ENCODE measurements at places on chromosomes 3 and 15. TPM values are rescaled to one million over a fixed set of nuclear protein-coding genes. Genes with fewer than 3 reads are reported as not detected.

GRCh38 chr3:45273681-45274515 lies 47.8 kb upstream of the TMEM158 start:
- H3K36me3 ChIP-seq, result no peaks in the 10 kb centered on the region
- H3K4me3 ChIP-seq, result no peak overlapping the region
- DNase-seq, result no peak
- no peak overlapping the region for H3K27ac ChIP-seq
- no peaks in the 10 kb centered on the region for H3K27me3 ChIP-seq

GRCh38 chr3:12165909-12166308 lies 7.2 kb upstream of the TIMP4 start:
- H3K36me3 ChIP-seq, result no peaks in the 10 kb centered on the region
- H3K4me3 ChIP-seq, result no peak overlapping the region
- DNase-seq, result no peak
- H3K27me3 ChIP-seq, result no peaks in the 10 kb centered on the region

DNA sequence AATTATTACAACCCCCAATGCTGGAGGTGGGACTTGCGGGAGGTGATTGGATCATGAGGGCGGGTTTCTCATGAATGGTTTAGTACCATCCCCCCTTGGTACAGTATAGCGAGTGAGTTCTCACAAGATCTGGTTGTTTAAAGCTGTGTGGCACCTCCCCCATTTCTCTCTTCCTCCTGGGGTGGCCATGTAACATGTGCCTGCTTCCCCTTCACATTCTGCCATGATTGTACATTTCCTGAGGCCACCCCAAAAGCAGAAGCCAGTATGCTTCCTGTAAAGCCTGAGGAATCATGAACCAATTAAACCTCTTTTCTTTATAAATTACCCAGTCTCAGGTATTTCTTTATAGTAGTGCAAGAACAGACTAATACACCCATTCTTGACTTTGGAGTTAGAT lies 20.3 kb upstream of the PROK2 start:
- no peaks in the 10 kb centered on the region for H3K27me3 ChIP-seq
- H3K4me3 ChIP-seq, result no peak overlapping the region
- no peaks in the 10 kb centered on the region for H3K4me1 ChIP-seq
- H3K36me3 ChIP-seq, result no peaks in the 10 kb centered on the region

- peak overlapping the region; percentile 85 for H3K27ac ChIP-seq
- H3K4me1 ChIP-seq, result peaks cover 8% of the 10 kb centered on the region
- DNase-seq, result peak; percentile 84
- H3K4me3 ChIP-seq, result peak overlapping the region; percentile 85
- H3K27me3 ChIP-seq, result no peaks in the 10 kb centered on the region
These were observed 728 bp downstream of the CRTC3 start for GRCh38 chr15:90530250-90531051.

DNA sequence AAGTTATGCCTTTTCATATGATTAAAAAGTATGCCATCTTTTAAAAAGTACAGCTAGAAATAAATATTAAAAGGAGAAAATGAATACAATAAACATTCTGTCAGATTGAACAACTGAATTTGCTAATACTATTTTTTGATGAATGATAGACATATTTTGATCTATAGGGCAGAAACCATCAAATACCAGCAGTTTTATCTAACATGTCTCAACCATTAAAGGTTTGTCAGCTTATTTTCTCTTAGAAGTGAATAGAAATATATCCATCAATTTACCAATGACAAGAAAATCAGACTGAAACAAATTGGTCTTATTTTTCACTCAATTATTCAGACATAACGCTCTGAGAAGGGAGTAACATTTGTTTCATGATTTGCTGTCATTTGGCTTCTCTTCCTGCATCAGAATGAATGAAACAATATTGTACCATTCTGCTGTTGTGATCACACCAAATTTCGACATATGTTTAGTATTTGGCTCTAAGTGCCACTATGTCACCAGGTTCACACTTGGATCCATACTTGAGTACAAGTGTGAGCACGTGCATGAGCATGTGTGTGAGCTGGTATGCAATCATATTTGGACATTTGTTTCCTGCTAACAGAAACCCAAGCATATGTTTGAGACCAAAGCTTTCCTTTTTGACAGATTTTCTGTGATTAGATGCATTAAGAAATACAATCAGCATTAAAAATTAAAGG lies 86.5 kb downstream of the THRB start:
- H3K4me1 ChIP-seq, result no peaks in the 10 kb centered on the region
- H3K27me3 ChIP-seq, result no peaks in the 10 kb centered on the region
- DNase-seq, result no peak

DNA sequence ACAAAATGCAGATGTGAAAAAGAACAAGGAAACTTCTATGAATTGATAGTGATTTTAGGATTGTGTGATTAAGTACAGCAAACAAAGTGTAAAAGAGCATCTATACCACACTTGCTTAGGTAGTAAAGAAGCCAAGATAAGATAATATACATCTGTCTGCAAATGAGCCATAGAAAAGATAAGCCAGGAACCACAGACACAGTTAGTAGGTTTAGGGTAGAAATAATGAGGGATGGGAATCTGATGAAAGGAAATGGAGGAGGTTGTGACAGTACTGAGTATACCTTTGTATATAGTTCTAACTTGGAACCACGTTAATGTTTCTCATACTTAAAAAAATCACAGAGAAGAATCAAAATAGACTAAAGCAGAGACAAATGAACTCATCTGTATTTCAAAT lies 54.0 kb downstream of the TCF12 start:
- no peak overlapping the region for H3K4me3 ChIP-seq
- H3K36me3 ChIP-seq, result no peaks in the 10 kb centered on the region
- no peak for DNase-seq
- no peaks in the 10 kb centered on the region for H3K4me1 ChIP-seq
- no peak overlapping the region for H3K27ac ChIP-seq

- no peak for DNase-seq
- no peaks in the 10 kb centered on the region for H3K27me3 ChIP-seq
- H3K4me1 ChIP-seq, result no peaks in the 10 kb centered on the region
- no peak overlapping the region for H3K27ac ChIP-seq
- H3K36me3 ChIP-seq, result no peaks in the 10 kb centered on the region
These were observed 141.9 kb downstream of the SQOR start for GRCh38 chr15:45776772-45777171.

DNA sequence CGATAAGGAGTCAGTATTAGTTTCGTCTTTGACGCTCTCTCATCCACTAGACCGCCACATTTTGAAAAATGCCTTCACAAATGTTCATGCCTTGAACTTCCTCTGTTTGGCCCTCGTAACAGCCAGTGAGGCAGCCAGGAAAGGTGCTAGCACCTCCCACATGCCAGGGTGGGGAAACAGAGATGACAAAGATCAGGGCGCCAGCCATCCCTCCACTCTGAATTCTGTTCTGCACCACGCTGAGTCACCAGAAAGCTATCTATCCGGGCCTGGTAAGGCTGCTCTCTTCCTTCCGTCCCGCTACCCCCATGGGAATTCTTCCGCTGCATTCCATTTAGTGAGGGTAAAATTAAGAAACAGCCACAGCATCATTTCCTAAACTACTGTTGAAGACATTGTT lies 31.3 kb upstream of the BCL2L10 start:
- no peak for DNase-seq
- H3K4me1 ChIP-seq, result peaks cover 6% of the 10 kb centered on the region
- no peaks in the 10 kb centered on the region for H3K27me3 ChIP-seq
- H3K4me3 ChIP-seq, result no peak overlapping the region

GRCh38 chr15:63611177-63611576 lies 14.0 kb downstream of the FBXL22 start:
- peaks cover 23% of the 10 kb centered on the region for H3K36me3 ChIP-seq
- peak overlapping the region; percentile 64 for H3K27ac ChIP-seq
- peaks cover 31% of the 10 kb centered on the region for H3K4me1 ChIP-seq
- no peaks in the 10 kb centered on the region for H3K27me3 ChIP-seq
- no peak for DNase-seq
- H3K4me3 ChIP-seq, result no peak overlapping the region

DNA sequence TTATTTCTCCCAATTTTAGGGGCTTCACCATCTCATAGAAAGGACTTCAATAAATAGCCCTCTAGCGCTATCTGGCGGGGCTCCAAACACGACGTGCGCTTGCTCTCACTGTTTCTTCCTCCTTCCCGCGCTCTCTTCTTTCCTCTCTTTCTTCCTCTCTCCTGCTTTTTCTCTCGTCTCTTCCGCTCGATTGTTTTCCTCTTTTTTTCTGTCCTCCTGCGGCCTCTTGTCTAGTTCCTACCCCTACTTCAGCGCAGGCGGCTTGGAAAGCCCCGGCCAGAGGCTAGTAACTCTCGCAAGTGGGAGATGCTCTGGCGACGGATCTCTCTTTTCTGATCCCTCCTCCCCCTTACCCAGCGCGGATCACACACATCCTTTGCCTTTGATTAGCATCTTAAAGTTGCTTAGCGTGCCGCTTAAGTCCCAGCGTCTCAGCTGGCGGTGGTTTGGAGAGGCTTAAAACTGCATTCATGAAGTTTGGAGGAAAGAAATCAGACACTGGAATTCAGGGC lies 6.2 kb upstream of the MEIS2 start:
- peak overlapping the region; percentile 60 for H3K4me3 ChIP-seq
- peak; percentile 78 for DNase-seq
- no peaks in the 10 kb centered on the region for H3K4me1 ChIP-seq

GRCh38 chr15:56082263-56082761 lies 88.9 kb upstream of the NEDD4 start:
- H3K27me3 ChIP-seq, result no peaks in the 10 kb centered on the region
- no peaks in the 10 kb centered on the region for H3K4me1 ChIP-seq
- no peak for DNase-seq
- no peak overlapping the region for H3K27ac ChIP-seq
- no peak overlapping the region for H3K4me3 ChIP-seq

DNA sequence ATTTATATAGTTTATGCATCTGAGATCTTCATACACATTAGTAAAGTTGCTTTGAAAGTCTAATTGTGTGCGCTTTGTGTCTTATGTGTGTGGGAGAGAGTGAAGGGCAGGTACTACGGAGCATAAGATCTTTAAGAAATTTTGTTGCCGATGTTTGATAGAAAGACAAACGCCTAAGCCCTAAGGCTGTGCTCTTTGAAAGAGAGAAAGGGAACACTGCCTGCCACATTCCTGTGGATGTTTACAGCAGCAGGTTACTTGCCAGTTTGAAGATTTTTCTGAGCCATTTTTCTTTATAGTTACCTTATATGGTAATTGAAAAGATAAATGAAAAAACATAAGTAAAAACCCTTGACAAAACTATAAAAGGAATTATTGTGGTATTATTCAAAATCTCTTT lies 17.0 kb downstream of the DTWD1 start:
- no peak overlapping the region for H3K27ac ChIP-seq
- H3K4me1 ChIP-seq, result no peaks in the 10 kb centered on the region
- H3K27me3 ChIP-seq, result no peaks in the 10 kb centered on the region
- H3K4me3 ChIP-seq, result no peak overlapping the region
- H3K36me3 ChIP-seq, result peaks cover 5% of the 10 kb centered on the region
- DNase-seq, result no peak

DNA sequence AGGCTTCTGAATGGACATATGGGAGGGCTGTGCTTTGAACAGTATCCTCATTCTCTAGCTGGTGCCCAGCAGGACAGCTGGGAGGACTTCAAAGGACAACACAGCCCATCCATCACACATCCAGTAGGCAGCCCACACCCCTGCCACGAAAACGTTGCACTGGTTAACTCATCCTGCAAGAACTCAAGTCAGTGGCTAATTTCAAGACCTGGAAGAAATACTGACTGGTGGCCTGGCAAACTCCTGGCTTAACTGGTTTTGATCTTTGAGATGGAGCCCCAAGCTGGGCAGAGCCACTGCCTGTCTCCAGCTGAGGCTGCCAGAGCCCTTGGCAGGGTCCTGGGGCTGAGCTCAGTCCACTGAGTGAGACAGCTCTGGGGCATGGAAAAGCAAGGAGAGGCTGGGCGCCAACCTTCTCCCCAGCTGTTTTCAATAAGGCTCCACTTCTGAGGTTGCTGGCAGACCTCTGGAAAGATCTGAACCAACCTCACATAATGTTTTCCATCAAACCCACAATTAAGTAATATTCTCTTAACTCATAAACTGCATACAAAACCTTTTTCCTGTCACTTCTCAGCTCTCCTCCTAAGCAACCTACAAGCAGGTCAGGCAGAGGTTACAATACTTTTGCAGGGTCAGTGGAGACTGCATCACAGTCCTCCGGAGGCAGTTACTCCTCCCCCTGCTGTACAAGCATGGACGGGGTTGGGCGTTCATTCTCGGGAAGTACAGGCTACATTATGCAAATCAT lies 110.3 kb downstream of the MYLK start:
- H3K36me3 ChIP-seq, result no peaks in the 10 kb centered on the region
- H3K4me1 ChIP-seq, result peaks cover 17% of the 10 kb centered on the region
- no peak for DNase-seq
- H3K27ac ChIP-seq, result no peak overlapping the region

GRCh38 chr3:40019376-40019775 lies 210.0 kb downstream of the MYRIP start:
- H3K27ac ChIP-seq, result no peak overlapping the region
- no peak overlapping the region for H3K4me3 ChIP-seq
- peak; percentile 70 for DNase-seq
- no peaks in the 10 kb centered on the region for H3K4me1 ChIP-seq

- no peaks in the 10 kb centered on the region for H3K27me3 ChIP-seq
- peak overlapping the region; percentile 84 for H3K4me3 ChIP-seq
- peak; percentile 97 for DNase-seq
- no peaks in the 10 kb centered on the region for H3K4me1 ChIP-seq
- peak overlapping the region; percentile 96 for H3K27ac ChIP-seq
- H3K36me3 ChIP-seq, result no peaks in the 10 kb centered on the region
These were observed 17.4 kb upstream of the CLK3 start for GRCh38 chr15:74598126-74598842.

GRCh38 chr3:154151969-154152368 lies 30.8 kb downstream of the ARHGEF26 start:
- H3K27ac ChIP-seq, result no peak overlapping the region
- H3K36me3 ChIP-seq, result peaks cover 2% of the 10 kb centered on the region
- H3K4me3 ChIP-seq, result no peak overlapping the region
- DNase-seq, result no peak
- H3K4me1 ChIP-seq, result no peaks in the 10 kb centered on the region
- no peaks in the 10 kb centered on the region for H3K27me3 ChIP-seq

MEX3B gene
- polyA plus RNA-seq, result 0.28 TPM

TTBK2 gene
- 1.9 TPM for polyA plus RNA-seq

CALML4 gene
- 54.7 TPM for polyA plus RNA-seq

DLL4 gene
- 5.8 TPM for polyA plus RNA-seq

RNF13 gene
- polyA plus RNA-seq, result 54.1 TPM

PTX3 gene
- polyA plus RNA-seq, result 0.45 TPM

ACAN gene
- 2.8 TPM for polyA plus RNA-seq

BFSP2 gene
- 0.86 TPM for polyA plus RNA-seq

DUOXA2 gene
- polyA plus RNA-seq, result 0.37 TPM
